ENCODE measurements at places on chromosomes 6 and 20. TPM values are rescaled to one million over a fixed set of nuclear protein-coding genes. Genes with fewer than 3 reads are reported as not detected.

Gene ZNF831
- total RNA-seq = 0.21 TPM

Gene SLC22A7
- total RNA-seq = not detected

Gene TRIM31
- total RNA-seq = not detected

Gene HRH3
- not detected for total RNA-seq

Gene BTN1A1
- not detected for total RNA-seq

Gene RAD21L1
- total RNA-seq = not detected

Gene ZNF343
- 10.6 TPM for total RNA-seq

Gene PHACTR3
- total RNA-seq = 7.2 TPM

DNA sequence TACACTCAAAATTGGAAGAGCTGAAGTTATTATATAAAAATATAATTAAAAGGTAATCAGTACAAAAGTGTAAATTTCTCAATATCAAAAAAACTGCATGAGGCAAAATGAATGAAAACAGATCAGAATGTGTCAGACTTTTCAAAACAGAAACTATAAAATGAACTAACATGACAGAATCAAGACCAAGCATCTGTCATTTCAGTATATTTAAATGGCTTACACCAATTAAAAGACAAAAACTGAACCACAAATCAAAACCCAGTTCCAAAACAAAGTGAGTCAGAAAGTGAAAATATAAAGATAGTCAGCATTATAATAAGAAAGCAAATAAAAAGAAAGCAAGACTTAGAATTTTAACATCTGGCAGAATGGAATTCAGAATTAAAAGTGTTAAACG is 289.7 kb downstream of the UBE3D start:
- DNase-seq = no peak

- no peak for DNase-seq
Observed at GRCh38 chr6:2652611-2653010, 98.1 kb downstream of the MYLK4 start.

- DNase-seq = no peak
Observed at GRCh38 chr20:46222521-46223007, 85.7 kb downstream of the CDH22 start.

DNA sequence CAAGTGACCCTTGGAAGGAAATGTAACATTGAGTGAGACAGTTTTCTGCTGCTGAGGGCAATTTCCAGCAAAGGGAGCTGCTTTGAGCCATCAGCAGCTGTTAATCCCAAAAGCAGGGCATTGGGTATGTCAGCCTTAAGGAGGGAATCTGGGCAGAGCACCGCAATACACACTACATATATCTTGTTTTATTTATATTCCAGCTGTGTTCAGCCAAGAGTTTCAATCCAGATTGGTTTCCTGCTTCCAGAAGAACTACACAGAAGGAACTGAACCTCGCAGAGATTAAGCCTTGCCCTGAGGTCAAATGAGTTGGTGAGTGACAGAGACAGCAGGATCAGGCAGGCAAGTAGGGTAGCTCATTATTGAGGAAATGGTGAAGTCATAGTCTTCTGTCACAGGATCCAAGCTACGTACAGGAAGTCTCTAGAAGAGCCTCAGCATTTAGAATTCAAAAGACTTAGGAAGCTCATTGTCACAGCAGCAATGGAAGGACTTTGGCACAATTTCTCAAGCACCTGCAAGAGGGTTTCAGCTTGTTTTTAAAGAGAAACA is 109.9 kb upstream of the HEY2 start:
- DNase-seq = no peak
